ENCODE measurements at places on chromosomes 12 and 14.

DNA sequence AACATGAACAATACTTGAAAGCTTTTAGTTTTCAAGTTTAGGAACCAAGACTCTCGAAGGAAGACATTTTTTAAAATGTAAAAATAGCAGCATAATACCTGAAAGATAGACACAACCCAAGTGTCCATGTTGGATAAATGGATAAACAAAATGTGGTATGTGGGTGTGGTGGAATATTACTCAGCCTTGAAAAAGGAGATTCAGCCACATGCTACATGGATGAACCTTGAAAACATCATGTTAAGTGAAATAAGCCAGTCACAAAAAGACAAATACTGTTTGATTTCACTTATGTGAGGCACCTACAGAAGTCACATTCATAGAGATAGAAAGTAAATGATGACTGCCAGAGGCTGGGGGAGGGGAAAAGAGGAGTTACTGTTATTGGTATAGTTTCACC is 228.7 kb downstream of the FBXL14 start:
- no peak for DNase-seq

GRCh38 chr12:47147739-47148138 is 68.0 kb upstream of the AMIGO2 start:
- DNase-seq, result no peak

- DNase-seq, result no peak
Measured at GRCh38 chr12:1122786-1123185, 131.8 kb downstream of the ERC1 start.

DNA sequence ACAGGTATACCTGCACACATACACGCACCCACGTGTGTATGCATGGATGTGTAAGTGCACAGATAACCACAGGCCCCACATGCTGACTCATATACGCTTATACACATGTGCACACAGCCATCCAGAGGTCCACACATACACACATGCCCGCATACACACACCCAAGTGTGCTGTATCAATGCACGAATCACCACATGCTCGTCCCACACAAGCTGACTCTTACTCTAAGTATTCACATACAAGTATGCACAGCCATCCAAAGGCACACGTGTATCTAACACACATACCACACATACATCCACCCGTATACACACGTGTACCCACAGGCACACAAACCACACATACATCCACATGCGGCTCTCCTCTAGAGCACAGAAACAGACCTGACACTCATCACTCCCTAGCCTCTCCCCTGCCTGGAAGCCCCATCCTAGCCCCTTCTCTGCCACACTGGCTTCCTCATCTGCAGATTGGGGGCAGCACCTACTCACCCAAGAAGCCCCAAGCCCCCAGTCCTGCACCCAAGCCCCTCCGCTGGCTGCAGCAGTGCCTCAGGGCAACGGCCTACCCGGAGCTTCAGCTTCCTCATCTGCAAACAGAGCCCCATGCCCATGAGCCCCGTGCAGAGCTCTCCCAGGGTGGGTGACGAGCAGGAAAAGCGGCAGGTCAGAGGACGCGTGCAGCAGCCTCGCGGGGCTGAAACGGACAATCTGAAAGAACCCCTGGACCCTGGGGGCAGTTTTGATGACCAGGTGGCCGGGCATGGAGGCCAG is 105.4 kb downstream of the NCOR2 start:
- DNase-seq, result no peak

GRCh38 chr12:113190761-113191160 is 5.2 kb downstream of the RITA1 start:
- DNase-seq, result peak; percentile 94

GRCh38 chr14:78157494-78158437 is 12.4 kb upstream of the NRXN3 start:
- DNase-seq, result peak; percentile 82

- DNase-seq, result peak; percentile 63
Measured at GRCh38 chr14:75249251-75249957, 29.2 kb upstream of the FOS start.

- DNase-seq, result no peak
Measured at GRCh38 chr12:174596-174995, 39.4 kb downstream of the SLC6A12 start.

- DNase-seq, result peak; percentile 72
Measured at GRCh38 chr12:84637926-84638325, 274.7 kb downstream of the SLC6A15 start.

DNA sequence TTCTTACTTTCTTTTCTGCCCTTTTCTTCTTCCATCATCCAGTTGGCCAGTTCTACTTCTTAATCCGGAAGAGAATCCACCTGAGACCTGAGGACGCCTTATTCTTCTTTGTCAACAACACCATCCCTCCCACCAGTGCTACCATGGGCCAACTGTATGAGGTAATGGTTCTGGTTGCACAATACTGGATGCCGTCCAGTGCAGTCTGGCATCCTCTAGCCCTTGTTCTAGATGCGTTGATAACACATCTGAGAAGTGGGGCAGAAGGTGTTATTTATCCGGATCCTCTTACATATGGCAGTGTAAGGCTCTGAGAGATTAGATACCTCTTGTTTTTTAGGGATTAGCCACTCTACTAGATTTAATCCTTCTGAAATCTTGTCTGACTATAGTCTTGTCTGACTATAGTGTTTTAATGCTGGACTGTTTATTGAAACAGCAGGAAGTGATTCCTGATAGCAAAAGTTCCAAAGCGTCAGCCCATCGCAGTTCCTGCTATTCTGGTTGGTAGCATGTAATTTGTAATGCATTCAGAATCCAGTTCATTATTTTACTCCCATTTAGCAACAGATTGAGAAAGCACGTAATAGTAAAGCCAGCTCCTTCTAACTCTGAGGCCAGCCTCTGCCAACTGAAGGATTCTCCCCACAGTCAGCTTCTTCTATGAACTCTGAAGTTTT is 7.9 kb downstream of the GABARAPL1 start:
- peak; percentile 36 for DNase-seq

DNA sequence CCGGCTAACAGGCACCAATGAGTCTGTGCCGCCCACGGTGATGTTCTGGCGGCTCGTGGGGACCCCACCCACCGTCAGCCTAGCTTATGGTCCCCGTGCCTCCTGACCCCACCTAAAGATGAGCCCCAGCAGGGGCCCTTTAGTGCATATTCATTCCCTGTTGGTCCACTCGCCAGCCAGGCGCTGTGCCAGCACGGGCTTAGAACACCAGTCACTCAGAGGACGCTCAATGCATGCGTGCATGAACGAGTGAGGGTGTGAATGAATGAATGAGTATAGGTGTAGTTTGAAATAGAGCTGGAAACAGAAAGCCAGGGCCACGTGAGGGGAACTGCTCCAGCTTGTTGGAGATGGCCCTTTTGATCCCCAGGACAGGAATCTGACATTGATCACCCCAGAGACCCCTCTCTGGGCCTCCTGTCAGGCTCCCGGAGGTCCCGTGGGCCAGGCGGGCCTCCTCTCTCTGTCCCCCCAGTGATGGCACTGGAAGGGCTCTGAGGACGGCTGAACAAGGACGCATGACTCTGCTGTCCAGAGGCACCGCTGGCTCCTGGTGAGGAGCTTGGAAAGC is 193.9 kb upstream of the C14orf180 start:
- no peak for DNase-seq

GRCh38 chr14:38721822-38722431 is 381.1 kb downstream of the SEC23A start:
- DNase-seq, result peak; percentile 76

GRCh38 chr14:99722741-99723140 is 38.6 kb downstream of the CYP46A1 start:
- no peak for DNase-seq

DNA sequence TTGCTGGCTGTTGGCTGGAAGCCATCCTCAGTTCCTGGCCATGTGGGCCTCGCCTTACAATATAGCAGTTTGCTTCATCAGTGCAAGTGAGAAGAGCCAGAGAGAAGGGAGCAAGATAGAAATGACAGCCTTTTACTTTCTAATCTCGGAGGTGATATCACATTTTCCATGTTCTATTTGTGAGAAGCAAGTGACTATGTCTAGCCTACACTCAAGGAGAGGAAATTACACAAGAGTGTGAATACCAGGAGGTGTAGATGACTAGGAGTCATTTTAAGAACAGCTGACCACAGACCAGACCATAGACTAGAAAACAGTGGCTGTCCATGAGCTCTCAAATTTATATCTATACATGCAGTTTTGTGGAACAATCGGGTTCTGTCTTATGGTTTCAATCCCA is 163.0 kb upstream of the NRXN3 start:
- peak; percentile 8 for DNase-seq

- no peak for DNase-seq
Measured at GRCh38 chr14:56153267-56153666, 35.1 kb downstream of the PELI2 start.

DNA sequence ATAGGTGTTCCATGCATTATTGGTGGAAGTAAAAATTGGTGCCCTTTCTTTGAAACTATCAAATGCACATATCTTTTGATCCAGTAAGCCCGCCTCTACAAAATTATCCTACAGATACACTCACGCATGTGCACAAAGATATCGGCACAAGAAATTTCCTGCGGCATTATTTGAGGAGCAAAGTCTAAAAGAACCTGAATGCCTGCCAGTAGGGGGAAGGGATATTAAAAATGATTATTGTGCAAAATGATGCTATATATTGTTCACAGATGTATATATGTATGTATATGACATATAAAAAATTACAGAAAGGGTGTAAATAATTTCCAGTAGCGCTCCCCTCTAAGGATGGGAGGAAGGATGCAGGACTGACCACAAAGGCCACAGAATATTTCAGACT is 24.7 kb upstream of the ADIPOR2 start:
- DNase-seq, result no peak

- DNase-seq, result no peak
Measured at GRCh38 chr12:29653286-29653685, 130.5 kb downstream of the TMTC1 start.

DNA sequence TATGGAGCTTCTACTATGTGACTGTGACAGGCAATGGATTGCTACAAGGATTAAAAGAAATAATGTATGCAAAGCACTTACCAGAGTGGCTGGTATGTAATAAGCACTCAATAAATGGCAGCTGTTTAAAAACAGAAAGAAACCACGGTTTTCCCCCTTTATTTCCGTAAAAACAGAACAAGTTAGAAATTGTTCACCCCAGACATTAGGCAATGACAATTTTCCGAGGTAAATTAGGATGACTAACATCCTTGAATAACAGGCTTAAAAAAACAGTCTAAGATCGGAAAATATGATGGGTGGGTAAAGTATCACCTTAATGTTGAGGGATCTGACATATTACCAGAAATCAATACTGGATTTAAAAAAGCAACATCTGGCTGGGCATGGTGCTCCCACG is 20.9 kb upstream of the CNIH1 start:
- no peak for DNase-seq

DNA sequence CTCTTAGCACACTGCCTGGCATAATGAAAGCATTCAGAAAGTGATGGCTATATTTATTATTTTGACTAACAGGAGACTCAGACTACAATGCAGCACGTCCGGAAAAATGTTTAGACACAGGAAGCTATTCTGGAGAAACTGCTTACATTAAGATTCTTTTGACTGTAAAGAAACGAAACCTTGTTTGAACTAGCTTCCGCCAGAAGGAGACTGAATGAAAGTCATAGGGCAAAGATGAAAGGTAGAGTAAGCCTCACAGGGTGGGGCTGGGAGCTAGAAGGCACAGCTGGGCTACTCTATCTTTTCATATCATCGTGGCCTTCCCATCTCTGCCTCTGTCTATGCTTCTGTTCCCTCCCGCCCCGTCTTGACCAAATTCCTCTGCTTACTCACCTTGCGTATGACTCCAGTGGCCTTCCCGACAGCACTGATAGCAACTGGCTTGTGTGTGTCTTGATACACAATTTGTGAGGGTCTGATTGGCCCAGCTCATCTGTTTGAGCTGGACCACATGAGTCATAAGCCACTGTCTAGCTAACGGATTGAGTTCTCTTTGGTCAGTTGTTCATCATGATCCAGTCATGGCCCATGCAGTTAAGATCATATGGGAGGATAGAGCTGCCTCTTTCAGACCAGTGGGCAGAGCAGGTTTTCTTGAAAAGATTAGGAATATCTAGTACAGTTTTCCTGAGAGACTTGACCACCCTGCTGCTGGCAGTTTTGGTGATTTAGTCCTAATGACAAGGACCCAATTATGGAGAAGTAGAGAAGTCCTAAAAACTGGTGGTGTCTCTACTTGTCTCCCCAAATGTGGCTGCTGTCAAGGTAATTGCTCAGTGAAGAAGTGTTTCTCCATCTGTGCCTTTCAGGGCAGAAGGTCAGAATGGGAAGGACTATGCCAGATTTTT is 151.5 kb upstream of the SLC38A2 start:
- peak; percentile 90 for DNase-seq

GRCh38 chr12:131365821-131366260 is 345.0 kb upstream of the SFSWAP start:
- DNase-seq, result peak; percentile 50

DNA sequence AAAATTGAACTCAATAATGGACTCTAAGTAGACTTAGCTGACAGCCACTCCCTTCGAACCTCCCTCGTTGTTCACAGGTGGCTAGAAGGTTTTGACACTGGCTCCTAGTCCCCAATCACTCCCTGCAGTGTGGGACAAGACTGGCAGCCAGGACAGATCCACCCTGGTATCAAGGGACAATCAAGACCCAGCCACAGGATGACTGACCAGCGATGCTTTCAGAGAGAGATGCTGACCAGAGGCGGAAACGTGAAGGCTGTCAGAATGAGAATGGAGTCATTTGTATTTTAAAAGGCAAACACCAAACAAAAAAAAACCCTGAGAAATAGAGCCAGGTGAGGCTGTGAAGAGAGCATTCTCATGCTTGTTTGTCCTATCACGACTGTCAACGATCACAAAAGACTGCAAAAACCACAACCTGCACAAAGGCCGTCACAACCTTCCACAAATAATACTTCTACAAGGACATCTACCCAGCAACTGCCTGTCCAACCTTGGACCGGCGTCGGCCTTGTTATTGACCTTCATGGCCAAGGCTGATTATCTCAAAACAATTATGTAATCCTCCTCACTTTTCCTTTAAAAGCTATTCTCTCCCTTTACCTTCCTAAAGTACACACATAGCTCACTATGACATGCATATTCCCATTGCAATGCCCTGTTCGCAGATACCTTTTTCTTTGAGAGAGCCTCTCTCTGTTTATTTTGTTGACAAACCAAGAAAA is 13.2 kb downstream of the EIF5 start:
- no peak for DNase-seq

- no peak for DNase-seq
Measured at GRCh38 chr12:110109837-110110535, 14.2 kb upstream of the IFT81 start.

DNA sequence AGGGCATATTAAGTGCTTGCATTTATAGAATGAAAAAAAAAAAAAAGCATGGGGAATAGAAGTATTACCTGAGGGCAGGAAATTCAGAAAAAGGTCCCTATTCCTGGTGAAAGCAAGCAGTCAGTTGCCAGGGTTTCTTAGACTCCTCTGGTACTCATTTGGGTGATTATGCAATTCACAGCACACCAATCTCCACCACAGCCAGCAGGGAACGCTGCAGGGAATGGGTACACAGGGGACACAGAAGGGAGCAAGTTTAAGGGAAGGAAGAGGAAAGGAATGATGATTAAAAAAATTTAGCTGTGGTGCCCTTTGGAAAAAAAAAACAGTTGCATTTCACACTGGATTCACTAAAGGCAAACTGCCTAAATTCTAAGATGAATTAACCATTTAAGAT is 14.2 kb downstream of the BLTP3B start:
- DNase-seq, result peak; percentile 83

GRCh38 chr14:79516009-79516408 is 695.3 kb downstream of the DIO2 start:
- peak; percentile 60 for DNase-seq
